ENCODE measurements at places on chromosomes 4 and X.

DNA sequence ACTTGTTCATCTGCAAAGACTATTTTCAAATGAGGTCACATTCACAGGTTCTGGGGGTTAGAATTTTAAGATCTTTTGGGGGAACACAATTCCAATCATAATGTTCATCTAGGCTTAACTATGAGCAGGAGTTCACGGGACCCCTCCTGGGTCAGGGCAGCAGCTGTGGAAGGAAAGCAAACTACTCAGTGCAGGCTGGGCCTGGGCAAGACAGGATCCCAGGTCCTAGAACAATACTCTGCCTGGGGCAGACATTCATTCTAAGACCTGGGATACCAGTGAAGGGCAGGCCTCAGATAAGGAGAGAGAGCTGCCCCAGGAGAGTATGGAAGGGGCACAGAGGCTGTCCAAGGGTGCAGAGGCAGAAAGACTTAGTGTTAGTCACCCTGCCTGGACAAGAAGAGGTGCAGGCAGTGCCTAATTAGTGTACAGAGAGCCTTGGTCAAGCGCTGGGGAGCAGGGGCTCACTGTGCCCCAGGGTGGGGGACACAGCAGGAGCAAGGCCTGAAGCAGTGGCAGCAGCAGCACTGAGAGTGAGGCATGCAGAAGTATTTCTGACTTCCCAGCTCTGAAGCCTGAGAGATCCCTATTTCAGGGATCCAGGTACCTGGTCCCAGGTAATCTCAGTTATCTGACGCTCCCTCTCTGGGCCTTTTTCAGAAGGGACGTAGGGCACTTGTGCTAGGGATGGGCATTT is 123.0 kb upstream of the MAMLD1 start:
- DNase-seq: no peak
- no peaks in the 10 kb centered on the region for H3K36me3 ChIP-seq
- no peak overlapping the region for H3K27ac ChIP-seq

DNA sequence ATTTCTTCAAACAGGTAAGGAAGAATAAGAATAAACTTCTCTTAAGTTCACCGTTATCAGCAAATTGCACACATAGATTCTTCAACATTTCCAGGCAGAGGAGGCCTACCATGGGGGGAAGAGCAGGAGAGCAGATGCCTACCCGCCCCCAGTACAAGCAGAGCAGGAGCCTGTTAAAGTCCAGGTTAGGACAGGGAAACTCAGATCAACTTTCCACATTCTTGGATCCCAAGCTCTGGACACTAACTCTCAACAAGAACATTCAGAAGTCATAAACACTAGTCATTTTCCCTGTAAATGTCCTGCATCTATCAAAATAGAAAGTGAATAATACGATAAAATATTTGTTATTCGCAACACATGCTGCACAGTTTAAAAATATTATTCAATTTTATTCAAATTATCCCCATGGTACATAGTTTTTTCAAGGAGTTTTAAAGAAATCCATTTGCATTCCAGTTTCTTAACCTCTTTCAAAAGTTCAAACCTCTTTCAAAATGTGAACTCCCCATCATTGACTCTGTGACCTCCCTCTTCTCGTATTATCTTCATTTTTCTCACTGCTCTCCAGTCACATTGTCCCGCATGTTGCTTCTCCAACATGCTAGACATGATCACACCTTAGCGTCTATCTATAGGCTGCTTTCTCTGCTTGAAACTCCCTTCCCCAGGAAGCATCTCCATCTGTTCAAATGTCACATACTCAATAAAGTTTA is 185.2 kb upstream of the NEIL3 start:
- no peak overlapping the region for H3K4me3 ChIP-seq
- no peaks in the 10 kb centered on the region for H3K27me3 ChIP-seq
- no peaks in the 10 kb centered on the region for H3K4me1 ChIP-seq
- H3K27ac ChIP-seq: no peak overlapping the region
- no peak for DNase-seq

DNA sequence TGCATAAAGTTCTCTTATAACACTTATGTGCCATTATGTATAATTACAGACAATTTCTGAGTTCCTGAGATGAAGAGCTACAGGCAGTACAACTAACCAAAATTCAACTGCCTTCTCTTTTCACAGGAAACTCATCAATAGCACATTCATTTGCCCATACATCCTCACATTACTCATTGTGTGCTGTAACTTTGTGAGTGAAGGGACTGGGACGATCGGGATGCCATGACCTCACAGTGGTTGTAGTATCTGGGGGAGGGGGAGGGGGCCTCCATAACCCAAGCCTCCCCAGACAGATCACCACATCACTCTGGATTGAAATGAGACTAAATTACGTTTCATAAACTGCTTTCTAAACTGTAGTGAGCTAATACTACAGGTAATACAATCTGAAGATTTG is 60.7 kb downstream of the ABCG2 start:
- no peak for DNase-seq
- peaks cover 11% of the 10 kb centered on the region for H3K27me3 ChIP-seq
- H3K4me3 ChIP-seq: no peak overlapping the region
- no peak overlapping the region for H3K27ac ChIP-seq
- peaks cover 7% of the 10 kb centered on the region for H3K36me3 ChIP-seq

GRCh38 chr4:110474481-110474880 is 1.5 kb upstream of the ENPEP start:
- no peak overlapping the region for H3K4me3 ChIP-seq
- no peak overlapping the region for H3K27ac ChIP-seq
- peaks cover 17% of the 10 kb centered on the region for H3K27me3 ChIP-seq
- no peaks in the 10 kb centered on the region for H3K36me3 ChIP-seq
- DNase-seq: no peak

DNA sequence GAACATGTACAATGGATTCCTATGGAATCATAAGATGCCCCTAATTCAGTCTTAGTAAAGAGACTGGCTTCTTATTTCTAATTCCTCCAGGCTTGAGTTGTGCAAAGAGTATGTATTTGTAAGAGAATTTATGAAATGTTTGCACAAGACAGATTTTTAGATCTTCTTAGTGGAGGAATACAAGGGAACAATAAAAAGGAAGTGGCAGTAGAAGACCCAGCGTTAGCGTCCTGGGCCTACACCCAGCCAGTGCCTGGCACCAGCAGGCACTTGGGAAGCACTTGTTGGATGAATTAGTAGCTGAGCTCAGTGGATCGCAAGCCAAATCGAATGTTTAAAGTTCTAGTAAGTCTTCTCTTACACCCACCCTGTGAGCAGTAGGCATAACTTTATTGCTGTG is 157.4 kb downstream of the PTTG2 start:
- peaks cover 4% of the 10 kb centered on the region for H3K4me1 ChIP-seq
- H3K27me3 ChIP-seq: no peaks in the 10 kb centered on the region
- H3K36me3 ChIP-seq: peaks cover 12% of the 10 kb centered on the region
- peak overlapping the region; percentile 6 for H3K27ac ChIP-seq

- H3K27me3 ChIP-seq: peaks cover 42% of the 10 kb centered on the region
- H3K4me3 ChIP-seq: peak overlapping the region; percentile 84
- H3K36me3 ChIP-seq: peaks cover 6% of the 10 kb centered on the region
- no peak for DNase-seq
- peaks cover 11% of the 10 kb centered on the region for H3K4me1 ChIP-seq
- H3K27ac ChIP-seq: no peak overlapping the region
Measured at GRCh38 chr4:154490583-154491340, 837 bp downstream of the DCHS2 start.

GRCh38 chrX:119228512-119229252 is 7.4 kb upstream of the PGRMC1 start:
- no peaks in the 10 kb centered on the region for H3K36me3 ChIP-seq
- peaks cover 28% of the 10 kb centered on the region for H3K27me3 ChIP-seq
- H3K4me3 ChIP-seq: no peak overlapping the region
- no peak for DNase-seq

GRCh38 chr4:148263127-148263526 is 179.1 kb downstream of the NR3C2 start:
- H3K27ac ChIP-seq: no peak overlapping the region
- no peaks in the 10 kb centered on the region for H3K36me3 ChIP-seq
- no peaks in the 10 kb centered on the region for H3K27me3 ChIP-seq
- no peak for DNase-seq
- no peak overlapping the region for H3K4me3 ChIP-seq
- peaks cover 4% of the 10 kb centered on the region for H3K4me1 ChIP-seq

DNA sequence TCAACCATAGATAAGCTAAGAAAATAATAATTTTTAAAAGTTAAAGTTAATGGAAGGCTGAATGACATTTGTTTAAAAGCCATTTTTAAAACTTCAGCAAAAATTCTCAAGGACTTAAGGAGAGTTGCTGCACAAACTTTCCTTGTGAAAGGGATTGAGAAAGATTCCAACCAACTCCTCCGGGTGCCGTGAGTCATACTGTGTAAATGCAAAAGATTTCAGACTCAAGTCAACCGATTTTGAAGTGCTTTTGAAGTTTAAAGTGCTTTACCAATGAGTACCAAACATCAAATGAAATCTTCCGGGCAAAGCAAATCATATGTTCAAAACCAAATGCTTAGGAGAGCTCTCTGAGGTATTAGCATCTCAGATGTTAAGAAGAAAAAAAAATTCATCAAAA is 31.4 kb downstream of the VCX2 start:
- DNase-seq: no peak
- H3K4me1 ChIP-seq: no peaks in the 10 kb centered on the region
- no peak overlapping the region for H3K4me3 ChIP-seq
- H3K36me3 ChIP-seq: no peaks in the 10 kb centered on the region
- H3K27ac ChIP-seq: no peak overlapping the region

DNA sequence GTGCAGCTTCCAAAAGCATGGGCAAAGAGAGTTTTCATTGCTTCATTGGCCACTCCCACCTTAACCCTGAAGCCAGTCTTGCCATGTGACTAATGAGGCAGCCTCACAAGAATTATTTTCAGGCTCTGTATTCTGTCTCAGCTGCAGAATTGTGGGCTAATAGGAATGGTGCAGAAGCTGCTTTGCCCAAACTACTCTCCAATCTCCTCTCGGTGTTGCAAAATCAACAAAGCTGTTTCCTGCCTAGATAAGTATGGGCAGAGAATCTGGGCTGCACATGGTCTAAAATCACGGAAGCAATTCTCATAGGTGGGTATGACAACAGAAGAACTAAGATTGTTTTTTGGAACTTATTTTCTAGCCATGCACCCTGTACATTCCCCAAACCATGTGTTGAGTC is 31.4 kb downstream of the PPP1R2C start:
- H3K36me3 ChIP-seq: peaks cover 2% of the 10 kb centered on the region
- DNase-seq: no peak
- H3K27ac ChIP-seq: no peak overlapping the region
- no peak overlapping the region for H3K4me3 ChIP-seq

DNA sequence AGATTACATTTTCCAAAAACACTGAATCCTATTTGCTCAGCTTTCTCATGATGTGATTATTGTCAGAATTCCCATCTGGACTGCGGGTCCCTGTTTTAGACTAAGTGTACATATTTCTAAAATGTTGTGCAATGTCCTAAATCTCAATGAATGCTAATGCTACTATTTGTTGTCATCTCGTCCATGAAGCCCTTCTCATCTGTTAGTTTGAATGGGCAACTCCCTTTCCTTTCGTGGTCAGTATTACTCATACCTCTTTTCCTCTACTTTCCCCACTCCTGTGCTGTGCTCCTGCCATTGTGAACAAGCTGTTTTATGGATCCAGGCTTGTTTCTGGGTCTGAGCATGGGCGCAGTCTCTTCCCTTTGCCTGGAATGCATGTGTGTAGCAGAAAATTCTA is 91.0 kb downstream of the MID1 start:
- no peak overlapping the region for H3K27ac ChIP-seq
- no peaks in the 10 kb centered on the region for H3K27me3 ChIP-seq
- no peak for DNase-seq
- H3K4me3 ChIP-seq: no peak overlapping the region
- no peaks in the 10 kb centered on the region for H3K36me3 ChIP-seq

- no peak overlapping the region for H3K27ac ChIP-seq
- DNase-seq: no peak
- peaks cover 22% of the 10 kb centered on the region for H3K4me1 ChIP-seq
- no peaks in the 10 kb centered on the region for H3K27me3 ChIP-seq
Measured at GRCh38 chrX:47480576-47480975, 2.4 kb downstream of the ZNF41 start.

DNA sequence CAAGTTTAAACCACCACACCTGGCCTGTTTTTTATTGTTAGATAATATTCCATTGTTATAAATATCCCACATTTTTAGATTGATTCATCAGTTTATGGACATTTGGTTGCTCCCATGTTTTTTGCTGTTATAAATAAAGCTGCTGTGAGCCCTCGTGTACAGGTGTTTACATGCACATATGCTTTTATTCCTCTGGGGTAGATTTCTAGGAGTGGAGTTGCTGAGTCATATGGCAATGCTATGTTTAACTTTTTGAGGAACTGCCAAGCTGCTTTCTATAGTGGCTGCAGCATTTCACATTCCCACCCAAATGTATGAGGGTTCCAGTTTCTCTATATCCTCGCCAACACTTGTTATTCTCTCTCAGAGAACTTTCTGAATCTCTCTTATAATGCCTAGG is 90.5 kb downstream of the TBL1X start:
- no peaks in the 10 kb centered on the region for H3K36me3 ChIP-seq
- H3K27me3 ChIP-seq: no peaks in the 10 kb centered on the region
- no peak overlapping the region for H3K27ac ChIP-seq
- peaks cover 14% of the 10 kb centered on the region for H3K4me1 ChIP-seq
- DNase-seq: no peak
- no peak overlapping the region for H3K4me3 ChIP-seq

- peak overlapping the region; percentile 67 for H3K4me3 ChIP-seq
- H3K27ac ChIP-seq: no peak overlapping the region
- no peaks in the 10 kb centered on the region for H3K27me3 ChIP-seq
- no peak for DNase-seq
Measured at GRCh38 chrX:39820938-39821708, 276.6 kb downstream of the BCOR start.

DNA sequence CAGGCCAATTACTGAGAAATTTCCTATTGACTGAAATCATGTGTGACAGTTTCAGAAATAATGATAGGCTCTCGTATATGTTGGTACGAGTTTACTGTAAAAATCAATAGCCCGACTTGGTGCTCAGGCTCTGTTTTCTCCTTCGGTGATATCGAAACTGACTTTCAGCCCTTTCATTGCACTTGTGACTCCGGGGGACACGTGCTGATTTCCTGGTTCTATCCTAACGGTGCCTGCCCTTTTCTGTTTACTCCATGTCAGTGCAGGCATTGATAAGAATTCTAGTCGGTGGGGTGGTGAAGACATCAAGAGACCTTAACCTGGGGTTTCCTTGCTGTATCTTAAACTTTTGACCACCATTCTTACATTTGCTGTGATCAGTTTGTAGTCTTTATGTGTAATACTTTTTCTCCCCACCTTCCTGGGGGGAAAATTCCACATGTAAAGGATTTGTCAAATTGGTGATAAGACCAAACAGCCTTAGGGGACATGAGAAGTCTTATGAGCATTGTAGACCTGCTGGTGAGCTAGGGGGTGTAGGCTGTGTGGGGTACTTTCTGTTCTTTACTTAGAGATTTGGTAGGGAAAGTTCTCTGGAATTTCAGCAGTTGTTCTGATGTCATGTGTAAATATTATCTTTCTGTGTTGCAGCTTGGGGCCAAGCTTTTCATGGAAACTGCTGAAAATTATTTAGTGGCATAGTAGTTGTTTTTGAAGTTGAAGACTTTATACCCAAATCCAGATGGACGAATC is 52.7 kb downstream of the TMEM131L start:
- no peaks in the 10 kb centered on the region for H3K27me3 ChIP-seq
- H3K4me3 ChIP-seq: peak overlapping the region; percentile 85
- peak overlapping the region; percentile 97 for H3K27ac ChIP-seq

GRCh38 chrX:20029728-20030127 is 38.9 kb upstream of the BCLAF3 start:
- no peak overlapping the region for H3K4me3 ChIP-seq
- H3K4me1 ChIP-seq: peaks cover 3% of the 10 kb centered on the region
- H3K27me3 ChIP-seq: no peaks in the 10 kb centered on the region
- no peak overlapping the region for H3K27ac ChIP-seq
- no peak for DNase-seq
- H3K36me3 ChIP-seq: no peaks in the 10 kb centered on the region

Measured in T-helper 17 cell (primary cell).